ENCODE measurements at places on chromosomes 12 and 14. TPM values are rescaled to one million over a fixed set of nuclear protein-coding genes. Genes with fewer than 3 reads are reported as not detected.

The HOXC10 gene
- total RNA-seq: not detected

The MYF6 gene
- total RNA-seq: not detected

The POLE2 gene
- total RNA-seq: 44.4 TPM

The NFE2 gene
- total RNA-seq: not detected

The AMN gene
- 0.72 TPM for total RNA-seq

The PIWIL1 gene
- total RNA-seq: not detected

The GPR65 gene
- 17.1 TPM for total RNA-seq

The CCDC38 gene
- 0.31 TPM for total RNA-seq

The KRT6C gene
- total RNA-seq: not detected

The MYL6B gene
- total RNA-seq: 75.1 TPM

Measured in activated CD8-positive, alpha-beta memory T cell treated with anti-CD3 and anti-CD28 coated beads for 36 hours (primary cell).